ENCODE measurements at places on chromosomes 6 and 20.

GRCh38 chr20:49529470-49529869 lies 38.5 kb downstream of the PTGIS start:
- no peak overlapping the region for H3K27ac ChIP-seq
- H3K36me3 ChIP-seq = peaks cover 8% of the 10 kb centered on the region
- no peak for DNase-seq
- H3K4me3 ChIP-seq = no peak overlapping the region

- no peak overlapping the region for H3K4me3 ChIP-seq
- no peaks in the 10 kb centered on the region for H3K36me3 ChIP-seq
- no peak for DNase-seq
- H3K27me3 ChIP-seq = no peaks in the 10 kb centered on the region
- H3K4me1 ChIP-seq = no peaks in the 10 kb centered on the region
- no peak overlapping the region for H3K27ac ChIP-seq
Measured at GRCh38 chr6:101926149-101926925, 532.8 kb downstream of the GRIK2 start.

DNA sequence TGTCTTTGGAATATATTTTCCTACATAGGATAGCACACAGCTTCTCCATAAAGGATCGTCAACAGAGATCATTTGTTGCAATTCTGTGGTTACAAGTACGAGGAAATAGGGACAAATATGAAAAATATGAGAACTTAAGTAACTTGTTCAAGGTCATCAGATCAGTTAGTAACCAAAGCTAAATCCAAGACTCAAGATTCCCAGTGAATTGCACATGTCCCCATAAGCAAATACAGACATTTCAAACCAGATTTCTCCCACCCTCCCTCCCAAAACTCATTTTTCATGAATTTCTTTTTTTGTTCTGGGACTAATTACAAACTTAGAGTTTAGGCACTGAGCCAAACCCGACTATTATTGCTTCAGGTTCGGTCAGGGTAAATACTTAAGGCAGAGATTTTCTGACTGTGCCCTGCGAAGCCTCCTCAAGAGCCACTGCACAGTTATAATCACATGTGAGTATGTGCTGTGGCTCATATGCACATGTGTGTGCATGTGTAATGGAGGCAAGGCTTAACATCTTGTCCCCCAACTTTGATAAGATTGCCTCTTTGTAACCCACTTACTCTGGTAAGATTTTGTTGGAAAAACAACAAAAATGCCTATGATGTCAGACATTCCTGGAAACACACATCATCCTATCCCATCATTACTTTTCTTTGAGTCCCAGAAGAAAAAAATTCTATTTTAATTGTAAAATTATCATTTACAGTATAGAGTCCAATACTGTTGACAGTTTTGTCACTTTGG lies 216.2 kb downstream of the CD83 start:
- DNase-seq = no peak
- H3K4me3 ChIP-seq = no peak overlapping the region
- H3K36me3 ChIP-seq = no peaks in the 10 kb centered on the region
- peaks cover 2% of the 10 kb centered on the region for H3K4me1 ChIP-seq

DNA sequence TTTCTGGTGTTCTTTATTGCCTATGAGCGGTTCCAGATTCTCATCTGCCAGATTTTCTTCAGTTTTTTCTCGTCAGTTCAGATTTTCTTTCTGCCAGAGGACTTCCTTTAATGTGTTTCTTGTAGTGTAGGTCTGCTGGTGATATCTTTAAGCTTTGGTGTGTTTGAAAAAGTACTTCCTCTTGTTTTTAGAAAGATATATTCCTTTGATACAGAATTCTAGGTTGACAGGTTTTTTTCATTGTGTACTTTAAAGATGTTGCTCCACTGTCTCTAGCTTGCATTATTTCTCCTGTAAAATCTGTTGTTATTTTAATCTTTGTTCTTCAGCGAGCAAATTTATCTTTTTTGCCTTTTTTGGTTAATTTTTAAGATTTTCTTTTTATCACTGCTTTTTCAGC lies 36.9 kb downstream of the ASXL1 start:
- H3K4me1 ChIP-seq = peaks cover 5% of the 10 kb centered on the region
- no peaks in the 10 kb centered on the region for H3K27me3 ChIP-seq
- H3K36me3 ChIP-seq = peaks cover 7% of the 10 kb centered on the region

- H3K4me1 ChIP-seq = peaks cover 4% of the 10 kb centered on the region
- DNase-seq = no peak
- H3K36me3 ChIP-seq = no peaks in the 10 kb centered on the region
- H3K27ac ChIP-seq = no peak overlapping the region
- H3K4me3 ChIP-seq = no peak overlapping the region
Measured at GRCh38 chr6:56934876-56935275, 20.0 kb upstream of the BEND6 start.

GRCh38 chr6:148535976-148536375 lies 193.3 kb downstream of the SASH1 start:
- peaks cover 17% of the 10 kb centered on the region for H3K4me1 ChIP-seq
- H3K36me3 ChIP-seq = peaks cover 87% of the 10 kb centered on the region
- H3K4me3 ChIP-seq = peak overlapping the region; percentile 70
- no peak overlapping the region for H3K27ac ChIP-seq
- H3K27me3 ChIP-seq = peaks cover 10% of the 10 kb centered on the region
- no peak for DNase-seq

GRCh38 chr20:44768854-44769480 lies 23.3 kb downstream of the KCNK15 start:
- no peaks in the 10 kb centered on the region for H3K36me3 ChIP-seq
- peaks cover 6% of the 10 kb centered on the region for H3K27me3 ChIP-seq
- peaks cover 3% of the 10 kb centered on the region for H3K4me1 ChIP-seq
- H3K27ac ChIP-seq = no peak overlapping the region
- DNase-seq = no peak

GRCh38 chr6:168442646-168443045 lies 1.7 kb downstream of the SMOC2 start:
- peaks cover 4% of the 10 kb centered on the region for H3K36me3 ChIP-seq
- DNase-seq = no peak
- H3K4me1 ChIP-seq = peaks cover 12% of the 10 kb centered on the region
- peak overlapping the region; percentile 78 for H3K4me3 ChIP-seq
- peaks cover 18% of the 10 kb centered on the region for H3K27me3 ChIP-seq

- no peak overlapping the region for H3K4me3 ChIP-seq
- peaks cover 1% of the 10 kb centered on the region for H3K4me1 ChIP-seq
Measured at GRCh38 chr20:20447196-20447595, 79.3 kb downstream of the INSM1 start.

DNA sequence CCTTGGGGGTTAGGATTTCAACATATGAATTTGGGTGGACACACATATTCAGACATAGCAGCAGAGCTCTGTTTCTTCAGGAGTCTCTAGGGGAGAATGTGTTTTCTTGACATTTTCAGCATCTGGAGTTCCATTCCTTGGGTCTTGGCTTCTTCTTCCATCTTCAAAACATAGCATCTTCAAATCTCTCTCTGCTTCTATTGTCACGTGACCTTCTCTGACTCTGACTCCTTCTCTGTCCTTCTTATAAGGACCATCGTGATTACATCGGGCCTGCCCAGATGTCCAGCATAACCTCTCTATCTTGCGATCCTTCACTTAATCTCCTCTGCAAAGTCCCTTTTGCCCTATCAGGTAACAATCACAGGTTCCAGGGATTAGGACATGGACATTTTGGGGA lies 101.0 kb upstream of the CHD6 start:
- peaks cover 4% of the 10 kb centered on the region for H3K27me3 ChIP-seq
- no peak overlapping the region for H3K4me3 ChIP-seq
- no peaks in the 10 kb centered on the region for H3K36me3 ChIP-seq
- no peak overlapping the region for H3K27ac ChIP-seq
- DNase-seq = no peak
- no peaks in the 10 kb centered on the region for H3K4me1 ChIP-seq

DNA sequence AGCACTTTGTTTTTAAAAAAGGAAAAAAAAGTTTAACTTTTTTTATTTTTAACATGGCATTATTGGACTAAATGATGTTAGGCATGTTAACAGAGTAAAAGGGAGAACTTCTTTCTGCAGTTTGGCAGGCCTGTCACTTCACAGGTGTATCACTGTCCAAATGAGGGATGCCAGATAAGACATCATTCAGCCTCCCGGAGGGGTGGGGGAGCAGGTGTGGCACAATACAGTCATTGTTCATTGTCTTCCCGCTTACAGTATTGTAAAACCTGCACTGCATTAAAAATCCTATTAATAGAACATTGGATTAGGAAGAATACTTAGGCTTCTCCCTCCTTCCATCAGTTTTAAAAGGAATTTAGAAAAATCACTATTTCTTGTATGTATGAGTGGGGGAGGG lies 80.7 kb downstream of the CARMIL1 start:
- peaks cover 25% of the 10 kb centered on the region for H3K4me1 ChIP-seq
- H3K27me3 ChIP-seq = no peaks in the 10 kb centered on the region
- no peak overlapping the region for H3K27ac ChIP-seq
- H3K36me3 ChIP-seq = no peaks in the 10 kb centered on the region
- H3K4me3 ChIP-seq = no peak overlapping the region

DNA sequence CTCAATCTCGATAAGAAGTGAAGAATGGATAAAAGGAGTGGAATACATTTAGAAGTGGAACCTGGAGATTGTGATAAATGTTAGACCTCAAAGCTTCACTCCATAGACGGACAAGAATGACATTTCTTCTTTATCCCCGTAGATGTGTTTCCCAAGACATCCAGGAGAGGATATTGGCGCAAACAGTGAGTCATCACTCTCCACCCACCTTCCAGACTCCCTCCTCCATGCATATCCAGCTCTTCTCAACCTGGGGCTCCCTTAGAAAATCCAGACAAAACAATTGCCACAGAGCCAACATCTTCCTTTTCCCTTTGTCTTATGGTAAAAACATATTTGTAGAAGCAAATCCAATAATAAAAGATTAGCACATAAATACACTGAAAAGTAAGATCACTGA lies 586.1 kb downstream of the PTPRT start:
- no peaks in the 10 kb centered on the region for H3K4me1 ChIP-seq
- H3K4me3 ChIP-seq = no peak overlapping the region
- DNase-seq = no peak
- H3K27ac ChIP-seq = no peak overlapping the region
- peaks cover 4% of the 10 kb centered on the region for H3K27me3 ChIP-seq

DNA sequence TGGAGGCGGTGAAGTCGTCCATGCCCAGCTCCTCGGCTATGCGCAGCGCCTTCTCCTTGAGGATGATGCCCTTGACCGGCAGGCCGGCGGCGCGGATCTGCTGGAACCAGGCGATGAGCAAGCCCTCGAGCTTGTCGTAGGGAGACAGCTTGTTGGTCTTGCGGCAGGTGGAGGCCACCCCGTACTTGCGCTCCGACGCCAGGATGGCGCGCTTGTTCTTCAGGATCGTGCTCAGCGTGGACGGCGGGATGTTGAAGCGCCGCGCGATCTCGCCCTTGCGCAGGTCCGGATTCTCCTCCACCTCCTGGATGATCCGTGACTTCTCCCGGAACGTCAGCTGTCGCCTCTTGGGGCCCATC lies 435 bp downstream of the CENPB start:
- peaks cover 6% of the 10 kb centered on the region for H3K36me3 ChIP-seq
- H3K27me3 ChIP-seq = peaks cover 18% of the 10 kb centered on the region
- DNase-seq = peak; percentile 54
- H3K4me3 ChIP-seq = peak overlapping the region; percentile 88
- H3K27ac ChIP-seq = peak overlapping the region; percentile 24

GRCh38 chr6:162053084-162053483 lies 674.5 kb downstream of the PRKN start:
- no peak for DNase-seq
- peaks cover 4% of the 10 kb centered on the region for H3K27me3 ChIP-seq
- no peak overlapping the region for H3K27ac ChIP-seq
- H3K36me3 ChIP-seq = no peaks in the 10 kb centered on the region

- H3K36me3 ChIP-seq = peaks cover 4% of the 10 kb centered on the region
- peaks cover 7% of the 10 kb centered on the region for H3K27me3 ChIP-seq
- H3K27ac ChIP-seq = no peak overlapping the region
- DNase-seq = no peak
- peaks cover 9% of the 10 kb centered on the region for H3K4me1 ChIP-seq
Measured at GRCh38 chr20:38926934-38927616, 858 bp downstream of the FAM83D start.

- DNase-seq = no peak
- H3K4me3 ChIP-seq = no peak overlapping the region
- H3K27me3 ChIP-seq = no peaks in the 10 kb centered on the region
- H3K27ac ChIP-seq = no peak overlapping the region
- H3K36me3 ChIP-seq = no peaks in the 10 kb centered on the region
- peaks cover 11% of the 10 kb centered on the region for H3K4me1 ChIP-seq
Measured at GRCh38 chr20:22452442-22453011, 131.8 kb downstream of the FOXA2 start.

- peak overlapping the region; percentile 65 for H3K27ac ChIP-seq
- no peak for DNase-seq
- H3K4me1 ChIP-seq = peaks cover 41% of the 10 kb centered on the region
- no peak overlapping the region for H3K4me3 ChIP-seq
Measured at GRCh38 chr6:111793711-111794111, 79.5 kb downstream of the FYN start.

Data from endothelial cell (in vitro differentiated cells).